Stimulated activated CD4-positive, alpha-beta T cell treated with anti-CD3 and anti-CD28 coated beads, TNF-alpha, amount 100 ng/mL, for 48 hours (primary cell): ENCODE measurements at places on chromosomes 1 and 21.

GRCh38 chr1:117416546-117417125 is 49.4 kb downstream of the MAN1A2 start:
- no peak for DNase-seq

DNA sequence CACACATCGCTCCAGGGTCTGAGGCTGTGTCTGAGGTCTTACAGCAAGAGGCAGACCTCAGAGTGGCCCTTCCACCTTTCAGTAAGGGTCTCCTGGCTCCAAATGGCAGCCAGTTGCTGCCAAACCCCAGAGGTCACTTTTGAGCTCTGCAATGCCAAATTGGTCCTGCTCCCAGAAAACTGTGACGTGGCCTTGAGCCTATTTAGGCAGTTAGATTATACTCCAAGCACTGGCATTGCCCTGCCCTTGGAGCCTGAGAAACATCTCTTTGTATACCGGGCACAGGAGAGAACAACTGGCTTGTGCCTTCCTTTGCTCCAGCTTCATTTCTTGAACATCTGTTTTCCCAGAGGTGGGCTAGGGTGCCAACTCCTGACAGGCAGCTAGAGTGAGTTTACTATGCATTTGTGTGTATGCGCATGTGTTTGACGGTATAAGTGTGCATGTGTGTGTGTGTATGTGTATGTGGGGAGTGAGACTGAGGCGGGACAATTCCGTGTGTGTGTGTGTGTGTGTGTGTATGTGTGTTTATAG is 134.5 kb downstream of the IER5 start:
- DNase-seq: no peak

- DNase-seq: peak; percentile 22
Measured at GRCh38 chr1:239814306-239814881, 277.3 kb upstream of the FMN2 start.

DNA sequence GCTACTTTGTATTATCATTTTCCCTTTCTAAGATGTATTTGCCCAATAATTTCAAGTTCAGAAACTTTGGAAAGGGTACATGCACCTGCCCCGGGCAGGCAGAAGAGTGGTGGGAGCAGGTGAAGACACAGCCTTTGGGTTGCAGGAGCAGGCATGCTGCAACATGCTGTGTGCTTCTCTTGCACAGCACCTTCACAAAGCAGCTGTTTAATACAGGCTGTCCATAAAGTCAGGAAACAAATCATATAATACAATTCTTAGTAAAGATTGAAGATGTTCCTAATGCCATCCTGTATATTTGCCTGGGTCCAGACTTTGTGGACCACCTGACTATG is 182.9 kb downstream of the ZNF281 start:
- no peak for DNase-seq

GRCh38 chr21:46156678-46157077 is 1.3 kb upstream of the FTCD start:
- no peak for DNase-seq

GRCh38 chr1:38474738-38475623 is 384.6 kb downstream of the RRAGC start:
- DNase-seq: no peak

DNA sequence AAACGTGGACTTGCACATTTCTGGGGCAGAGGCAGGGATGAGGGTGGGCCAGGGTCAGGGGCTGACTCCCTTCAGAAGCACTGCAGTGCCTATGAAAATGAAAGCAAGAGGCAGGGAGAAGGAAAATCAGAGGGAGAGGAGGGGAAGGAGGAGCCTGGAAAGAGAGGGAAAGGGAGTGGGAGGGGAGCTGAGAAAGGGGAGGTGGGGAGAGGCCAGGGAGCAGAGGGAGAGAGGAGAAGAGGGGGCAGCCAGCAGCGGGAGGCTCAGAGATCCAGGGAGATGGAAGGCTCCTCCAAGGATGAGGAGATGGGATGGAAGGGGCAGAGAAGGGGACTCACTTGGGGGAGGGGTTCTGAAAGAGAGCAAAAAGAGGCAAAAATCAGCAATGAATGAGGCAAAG is 96.3 kb upstream of the KLHDC7A start:
- DNase-seq: no peak

DNA sequence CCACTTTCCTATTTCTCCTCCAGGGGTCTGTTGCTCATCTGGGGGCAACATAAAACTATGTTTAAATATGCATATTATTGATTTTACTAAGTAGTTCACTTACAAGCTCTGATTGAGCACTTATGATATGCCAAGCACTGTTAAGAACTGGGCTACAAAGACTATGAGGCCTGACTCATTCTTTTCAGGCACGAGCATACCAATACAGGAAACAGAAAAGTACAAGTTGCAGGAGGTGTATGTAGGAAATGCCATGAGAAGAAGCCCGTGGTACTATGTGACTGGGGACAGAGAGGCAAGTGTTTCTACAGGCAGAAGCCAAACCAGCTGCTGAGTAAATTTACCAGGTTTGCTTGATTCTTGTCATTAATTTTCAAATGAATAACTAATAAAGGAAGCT is 120.4 kb upstream of the PTGFR start:
- no peak for DNase-seq

DNA sequence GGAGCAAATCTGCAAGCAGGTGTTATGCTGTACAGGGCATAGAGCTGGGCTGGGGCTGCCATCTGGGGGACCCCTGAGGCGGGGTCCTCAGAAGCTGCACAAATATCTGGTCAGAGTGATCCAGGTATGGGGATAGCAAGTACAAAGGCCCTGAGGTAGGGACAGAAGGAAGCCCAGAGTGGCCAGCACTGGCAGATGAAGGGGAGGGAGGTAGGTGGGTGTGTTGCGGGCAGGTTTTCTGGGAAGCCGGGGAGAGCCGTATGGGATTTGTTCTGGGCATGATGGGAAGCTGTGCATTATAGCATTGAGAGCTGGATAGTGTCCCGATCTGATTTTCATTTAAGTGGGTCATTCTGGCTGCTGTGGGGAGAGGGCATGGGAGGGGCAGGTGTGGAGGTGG is 102.7 kb downstream of the ARHGEF10L start:
- no peak for DNase-seq

- DNase-seq: no peak
Measured at GRCh38 chr1:19668888-19669287, 4.2 kb downstream of the HTR6 start.

- DNase-seq: no peak
Measured at GRCh38 chr1:202798792-202799331, 9.4 kb downstream of the KDM5B start.

DNA sequence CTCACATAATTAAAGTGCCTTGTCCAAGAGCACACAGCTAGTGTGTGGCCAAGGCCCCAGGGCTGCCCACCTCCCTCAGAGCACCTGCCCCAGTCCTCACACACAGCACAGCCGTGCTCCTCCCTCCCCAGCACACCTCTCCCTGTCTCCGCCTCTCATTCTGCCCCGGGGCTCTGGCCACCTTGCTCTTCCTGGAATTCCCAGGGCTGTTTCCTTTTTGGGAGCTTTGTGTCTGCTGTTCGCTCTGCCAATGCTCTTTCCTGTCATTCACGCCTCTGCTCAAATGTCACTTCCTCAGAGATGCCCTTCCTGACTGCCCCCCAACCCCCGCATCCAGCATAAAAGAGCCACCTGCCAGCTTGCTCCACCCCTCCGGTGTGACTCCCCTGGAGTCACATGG is 13.3 kb downstream of the SLC6A17 start:
- no peak for DNase-seq

GRCh38 chr1:167369933-167370332 is 148.4 kb downstream of the CD247 start:
- no peak for DNase-seq

DNA sequence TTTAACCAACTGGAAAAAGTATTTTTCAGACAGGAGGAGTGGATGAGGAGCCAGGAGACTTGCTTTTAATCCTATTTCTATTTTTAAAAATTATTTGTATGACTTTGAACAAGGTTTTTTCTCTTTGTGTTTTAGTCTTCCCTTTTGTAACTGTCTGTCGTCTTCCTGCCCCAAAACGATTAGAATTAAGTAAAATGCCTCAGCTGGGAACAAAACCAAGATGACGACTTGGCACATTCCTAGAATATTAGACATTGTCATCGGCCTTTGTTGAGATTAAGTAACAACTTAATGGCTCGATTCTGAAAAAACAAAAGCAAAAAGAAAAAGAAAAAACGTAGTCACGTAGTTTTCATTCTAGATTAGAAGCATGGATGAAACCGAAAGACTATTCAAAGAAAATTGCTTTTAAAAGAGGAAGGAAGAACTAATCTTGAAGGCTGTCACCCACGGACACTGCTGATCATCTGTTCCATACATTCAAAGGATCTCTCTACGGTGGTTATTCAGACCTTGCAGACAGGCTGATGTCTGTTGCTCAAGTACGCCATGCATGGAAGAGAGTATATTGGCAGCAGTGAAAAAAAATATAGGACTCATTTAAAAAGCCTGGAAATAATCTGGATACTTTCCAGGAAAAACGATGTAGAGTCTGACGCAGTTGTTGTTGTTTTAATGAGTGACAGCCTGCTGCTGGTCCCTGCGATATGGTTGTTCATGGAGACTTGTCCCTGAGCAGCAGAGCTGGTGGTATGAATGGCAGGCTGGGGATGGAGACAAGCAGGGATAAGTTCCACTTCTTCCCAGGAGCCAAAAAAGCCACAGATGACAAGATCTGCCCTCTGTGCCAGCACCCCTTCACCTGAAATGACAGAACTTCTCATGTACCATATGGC is 16.8 kb downstream of the GNG4 start:
- DNase-seq: no peak

DNA sequence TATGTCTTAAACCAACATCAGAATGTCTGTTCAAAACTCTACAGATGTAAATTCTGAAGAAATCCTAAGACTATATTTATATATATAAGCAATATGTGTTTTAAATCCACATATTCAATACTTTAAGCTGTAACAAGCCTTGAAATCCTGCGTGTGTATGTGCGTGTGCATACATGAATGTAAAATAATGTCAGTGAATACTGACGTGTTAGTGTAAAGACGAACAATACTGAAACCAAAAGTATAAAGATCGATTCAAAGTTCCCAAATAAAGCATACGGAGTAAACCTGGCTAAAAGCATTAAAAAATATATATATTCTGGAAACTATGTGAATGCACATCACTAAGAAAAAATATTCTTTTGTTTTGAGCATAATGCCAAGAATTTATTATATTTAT is 668.6 kb upstream of the NCAM2 start:
- no peak for DNase-seq
